Stimulated activated CD4-positive, alpha-beta T cell treated with anti-CD3 and anti-CD28 coated beads, Interleukin-2, amount 100 ng/mL, for 48 hours (primary cell): ENCODE measurements at places on chromosomes 7 and 10.

GRCh38 chr7:131737746-131738465 lies 181.5 kb upstream of the PODXL start:
- DNase-seq, result no peak

DNA sequence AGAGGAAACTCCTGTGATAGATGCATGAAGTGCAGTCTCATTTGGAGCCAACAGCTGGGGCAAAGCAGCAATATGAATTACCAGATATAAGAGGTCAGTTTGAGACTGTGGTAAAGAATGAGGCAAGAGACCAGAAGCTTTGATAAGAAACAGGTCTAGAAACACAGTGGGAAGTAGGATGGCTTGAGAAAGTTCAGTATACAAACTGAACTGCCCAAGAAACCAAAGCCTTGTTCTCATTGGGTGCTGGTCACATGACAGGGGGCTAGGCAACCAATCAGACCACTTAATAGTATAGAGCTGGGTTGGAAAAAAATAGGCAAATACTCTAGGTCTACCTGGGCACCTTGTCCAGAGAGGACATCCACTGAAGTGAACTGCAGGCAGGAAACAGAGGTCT lies 46.2 kb upstream of the PLCE1 start:
- no peak for DNase-seq

DNA sequence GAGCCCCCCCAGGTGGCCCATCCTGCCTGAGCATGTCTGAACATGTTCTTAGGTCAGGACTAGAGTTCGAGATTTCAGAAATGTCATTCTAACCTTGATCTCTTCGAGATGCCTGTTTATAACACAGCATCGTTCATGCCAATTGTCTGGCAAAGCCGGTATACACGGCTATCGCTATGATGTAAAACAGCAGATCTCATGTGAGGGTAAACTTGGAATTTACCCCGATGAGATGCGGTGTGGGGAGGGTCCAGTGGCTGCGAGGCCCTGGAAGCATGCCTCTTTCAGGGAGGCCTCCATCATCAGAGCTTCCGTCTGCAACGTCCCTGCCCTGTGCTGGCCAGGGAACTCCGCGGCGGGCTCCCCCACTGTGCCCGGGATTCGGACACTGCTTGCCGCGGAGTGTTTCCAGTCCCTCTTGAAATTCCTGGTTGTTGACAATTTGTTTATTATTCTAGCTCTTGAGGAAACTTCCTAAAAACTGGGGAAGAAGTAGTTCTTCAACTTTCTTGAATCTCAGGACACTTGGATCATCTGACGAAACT lies 168.6 kb upstream of the RHEB start:
- no peak for DNase-seq

DNA sequence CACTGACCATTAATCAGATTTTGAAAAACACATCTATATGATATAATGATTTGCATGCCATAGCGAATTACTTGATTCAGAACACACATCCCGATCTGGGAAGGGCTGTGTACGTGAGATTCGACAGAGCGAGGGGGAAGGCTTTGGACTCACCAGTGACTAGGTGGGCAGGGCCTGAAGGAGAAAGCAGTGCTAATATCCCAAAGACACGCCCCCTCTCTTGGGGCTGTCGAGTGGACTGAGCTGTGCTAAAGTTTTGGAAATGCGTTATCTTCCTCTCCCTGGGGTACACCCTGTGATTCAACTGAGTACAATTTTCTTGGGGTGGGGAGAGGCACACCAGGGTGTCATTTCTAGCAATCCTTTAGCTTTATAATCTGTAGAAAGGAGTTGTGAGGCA lies 1.8 kb downstream of the LRRC17 start:
- DNase-seq, result no peak

GRCh38 chr7:139696552-139696951 lies 81.2 kb downstream of the HIPK2 start:
- DNase-seq, result no peak

- no peak for DNase-seq
Measured at GRCh38 chr7:34034728-34035127, 129.4 kb downstream of the BMPER start.

DNA sequence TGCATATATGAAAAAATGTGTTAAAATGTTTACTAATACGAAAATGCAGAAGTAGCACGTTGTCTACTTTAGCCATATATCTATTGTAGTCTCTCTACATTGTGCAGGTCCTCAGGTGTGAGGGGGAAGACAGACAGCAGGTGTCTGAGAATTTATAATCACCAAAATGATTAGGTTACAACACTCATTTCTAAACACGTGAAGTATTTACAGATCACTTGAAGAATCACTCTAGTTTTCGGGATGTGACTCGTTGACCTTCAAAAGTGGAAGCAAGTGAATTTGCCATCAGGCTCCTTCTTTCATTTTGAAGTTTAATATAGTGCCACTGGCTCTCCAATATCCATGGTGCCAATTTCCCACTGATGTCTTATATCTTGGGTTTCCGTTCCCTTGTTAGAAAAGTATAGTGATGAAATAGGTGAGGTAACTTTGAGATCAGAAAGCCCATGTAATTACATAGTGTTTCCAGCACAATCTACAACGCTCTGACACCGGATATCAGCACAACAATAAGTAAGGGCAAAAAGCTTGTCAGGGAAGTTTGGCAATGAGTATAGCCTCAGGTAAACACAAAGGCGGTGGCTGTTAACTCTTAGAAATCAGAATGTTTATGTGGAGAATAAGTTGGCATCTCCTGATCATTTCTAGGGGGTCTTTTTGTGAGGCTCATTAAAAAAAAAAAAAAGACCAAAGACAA lies 57.5 kb upstream of the SP4 start:
- DNase-seq, result no peak

DNA sequence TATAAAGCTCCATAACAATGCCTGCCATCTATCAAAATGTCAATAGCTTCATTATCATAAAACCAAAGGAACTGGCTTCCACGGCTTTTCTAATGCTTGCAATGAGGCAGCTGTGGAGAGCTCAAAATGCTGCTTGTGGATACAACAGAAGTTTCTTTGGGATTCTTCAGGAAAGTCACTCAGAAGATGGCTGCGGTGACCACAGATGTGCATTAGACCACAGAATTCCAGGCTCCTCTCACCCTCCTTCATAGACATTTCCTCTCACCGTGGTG lies 77.2 kb downstream of the CDCA7L start:
- DNase-seq, result no peak

GRCh38 chr7:38743899-38744298 lies 112.7 kb upstream of the AMPH start:
- no peak for DNase-seq

DNA sequence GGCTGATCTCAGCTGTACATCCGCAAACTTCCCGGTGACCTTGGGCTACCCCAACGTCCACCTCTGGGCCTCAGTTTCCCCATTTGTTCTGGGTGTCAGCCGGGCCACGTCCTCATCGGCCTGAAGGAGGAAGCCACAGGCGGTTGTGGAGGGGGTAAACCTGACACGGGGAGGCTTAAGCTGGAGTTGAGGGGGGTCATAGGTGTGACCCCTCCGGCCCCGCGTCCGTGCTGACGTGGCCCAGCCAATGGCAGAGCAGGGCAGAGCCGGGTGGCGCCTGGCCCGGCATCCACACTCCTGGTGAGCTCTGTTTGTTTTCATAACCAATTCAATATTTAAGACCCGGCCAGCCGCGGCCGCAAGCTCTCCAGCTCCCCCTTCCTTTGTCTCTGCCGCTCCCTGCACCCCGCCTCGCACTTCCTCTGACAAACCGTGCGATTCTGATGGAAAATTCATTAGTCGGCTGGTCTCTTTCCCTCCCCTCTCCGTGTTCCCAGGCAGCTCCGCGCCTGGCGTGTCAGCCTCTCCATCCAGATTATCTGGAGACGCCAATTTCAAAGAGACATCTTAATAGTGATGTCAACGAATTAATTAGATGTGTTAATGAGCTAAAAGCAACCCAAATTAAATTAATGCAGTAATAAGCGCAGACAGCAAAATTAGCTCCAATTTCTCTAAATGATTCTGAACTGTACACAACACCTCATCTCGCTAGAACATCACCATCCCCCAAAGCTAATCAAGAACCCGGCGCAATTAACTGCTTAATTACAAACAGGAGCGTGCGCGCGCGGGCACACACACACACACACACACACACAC lies 55.4 kb downstream of the MICALL2 start:
- DNase-seq, result no peak

DNA sequence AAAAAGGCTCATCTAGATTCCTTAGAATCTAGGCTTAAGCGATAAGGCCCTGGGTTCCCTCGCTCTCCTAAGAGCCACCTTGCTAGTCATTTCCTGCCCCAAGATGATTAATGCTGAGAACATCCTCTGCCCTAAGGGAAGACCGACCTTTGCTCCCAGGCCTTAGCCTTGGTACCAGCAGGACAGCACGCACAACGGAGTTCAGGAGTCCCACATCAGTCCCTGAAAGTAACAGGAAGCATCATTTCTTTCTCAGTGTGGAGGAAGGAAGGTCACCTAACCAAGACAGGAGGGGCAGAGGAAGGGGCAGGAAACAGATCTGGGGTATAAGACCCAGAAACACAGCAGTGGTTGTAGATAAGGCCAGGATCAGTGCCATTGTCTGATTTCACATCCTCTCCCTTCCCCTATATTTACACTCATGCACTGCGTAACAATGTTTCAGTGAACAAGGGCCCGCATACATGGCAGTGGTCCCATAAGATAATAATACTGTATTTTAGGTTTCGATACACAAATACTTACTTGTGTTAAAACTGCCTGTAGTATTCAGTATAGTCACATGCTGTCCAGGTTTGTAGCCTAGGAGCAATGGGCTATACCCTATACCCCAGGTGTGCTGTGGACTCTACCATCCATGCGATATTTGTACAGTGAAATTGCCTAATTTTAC lies 8.1 kb upstream of the FAM107B start:
- DNase-seq, result no peak

DNA sequence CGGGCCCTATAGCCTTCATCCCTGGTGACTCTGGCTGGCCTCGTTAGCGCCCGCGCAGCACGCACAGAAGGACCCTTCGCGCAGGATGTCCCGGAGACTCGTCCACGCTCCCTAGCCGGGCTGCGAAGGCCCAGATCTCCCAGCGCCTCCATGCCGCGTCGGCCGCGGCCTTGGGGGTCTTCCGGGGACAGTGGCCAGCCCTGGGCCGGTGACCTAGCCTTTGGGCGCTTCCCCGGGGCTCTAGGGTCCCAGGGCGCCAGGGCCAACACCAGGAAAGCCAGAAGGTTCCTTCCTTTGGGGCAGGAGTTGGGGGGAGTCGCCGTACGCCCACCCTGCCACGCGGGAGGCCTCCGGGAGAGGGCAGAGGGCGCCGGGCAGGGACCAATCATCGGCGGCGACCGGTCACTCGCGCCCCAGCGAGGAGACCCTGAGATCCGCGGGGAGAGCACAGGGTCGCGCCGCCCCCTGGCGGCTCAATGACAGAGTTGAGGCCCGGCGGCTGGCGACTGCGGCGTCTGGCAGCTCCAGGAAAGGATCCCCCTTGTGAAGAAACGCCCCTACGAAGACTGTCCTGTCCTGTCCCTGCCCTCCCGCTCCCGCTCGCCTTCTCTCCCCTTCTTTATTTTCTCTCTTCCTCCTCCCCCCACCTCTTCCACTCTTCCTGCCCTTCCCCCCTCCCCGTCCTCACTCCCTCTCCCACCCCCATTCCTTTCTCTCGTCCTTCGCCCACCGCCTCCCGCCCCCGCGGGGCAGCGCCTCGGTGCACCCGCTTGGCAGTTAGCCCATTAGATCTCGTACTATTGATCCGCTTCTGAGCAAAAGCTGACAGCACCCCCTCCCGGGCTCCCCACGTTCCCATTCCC lies 62.3 kb upstream of the LBX1 start:
- peak; percentile 51 for DNase-seq

DNA sequence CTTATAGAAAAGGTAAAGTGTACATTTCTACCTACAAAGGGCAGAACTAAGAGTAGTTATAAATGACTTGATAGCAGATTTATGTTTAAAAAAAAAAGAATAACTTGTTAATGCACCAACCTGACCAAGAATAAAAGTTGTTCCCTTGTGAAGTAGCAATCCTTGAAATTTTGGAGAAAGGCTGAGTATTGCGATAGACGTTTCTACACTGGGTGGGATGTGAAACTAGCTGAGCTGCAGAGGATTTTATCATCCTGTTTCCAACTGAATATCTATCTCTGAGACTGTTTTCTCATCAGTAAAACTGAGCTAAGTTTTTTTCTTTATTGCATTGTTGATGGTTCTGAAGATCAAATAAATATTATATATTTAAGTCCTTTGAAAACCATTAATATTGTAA lies 14.6 kb downstream of the MDFIC start:
- no peak for DNase-seq

GRCh38 chr7:30276203-30276900 lies 8.0 kb upstream of the ZNRF2 start:
- peak; percentile 32 for DNase-seq

DNA sequence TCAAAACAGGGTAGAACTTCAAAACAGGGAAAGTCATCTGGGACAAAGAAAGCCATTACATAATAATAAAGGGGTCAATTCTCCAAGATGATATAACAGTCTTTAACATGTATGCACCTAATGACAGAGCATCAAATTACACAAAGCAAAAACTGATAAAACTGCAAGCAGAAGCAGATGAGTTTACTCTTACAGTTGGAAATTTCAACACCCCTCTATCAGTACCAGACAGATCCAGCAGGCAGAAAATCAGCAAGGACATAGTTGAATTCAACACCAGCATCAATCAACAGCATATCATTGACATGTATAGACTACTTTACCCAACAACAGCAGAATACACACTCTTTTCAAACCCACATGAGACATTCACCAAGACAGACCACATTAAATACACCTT lies 233.0 kb upstream of the NEBL start:
- no peak for DNase-seq
